EH (cell line): ENCODE measurements at places on chromosomes 2 and 18.

- DNase-seq = no peak
These were observed 122.9 kb upstream of the ST6GAL2 start for GRCh38 chr2:107008843-107009242.

GRCh38 chr2:235201756-235202155 is 249.9 kb downstream of the SH3BP4 start:
- peak; percentile 3 for DNase-seq

GRCh38 chr2:217642944-217643343 is 359.9 kb downstream of the TNS1 start:
- DNase-seq = no peak

DNA sequence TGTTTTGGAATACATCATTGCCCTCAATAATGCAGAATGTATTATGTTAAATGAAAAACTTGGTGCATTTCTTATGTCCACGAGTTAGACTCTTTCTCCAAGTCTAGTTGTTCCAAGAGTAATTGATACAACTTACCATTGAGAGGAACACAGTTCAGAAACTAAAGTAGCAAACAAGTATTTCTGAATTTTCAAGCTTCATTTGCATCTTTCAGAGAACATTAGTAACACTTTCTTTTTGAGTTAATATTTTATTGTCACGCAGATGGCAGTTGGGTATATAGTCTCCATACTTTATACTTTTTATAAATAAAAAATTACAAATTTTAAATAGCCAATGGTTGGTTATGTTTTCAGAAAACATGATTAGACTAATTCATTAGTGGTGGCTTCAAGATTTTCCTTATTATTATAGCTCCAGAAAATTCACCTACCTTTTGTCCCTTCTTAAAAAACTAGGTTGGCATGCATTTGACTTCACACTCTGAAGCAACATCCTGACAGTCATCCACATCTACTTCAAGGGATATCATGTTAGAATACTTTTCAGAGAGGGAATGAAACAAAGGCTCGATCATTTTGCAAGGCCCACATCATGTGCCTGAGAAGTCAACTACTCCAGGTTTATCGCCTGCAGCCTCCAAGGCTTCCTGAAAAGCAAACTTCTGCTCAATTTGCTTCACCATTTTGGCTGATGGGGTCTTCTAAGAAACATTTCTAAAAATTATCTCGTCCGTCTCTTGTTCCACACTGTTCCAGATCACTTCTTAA is 29.9 kb downstream of the LYPD6B start:
- peak; percentile 27 for DNase-seq
